ENCODE measurements at places on chromosomes 11 and 22. TPM values are rescaled to one million over a fixed set of nuclear protein-coding genes. Genes with fewer than 3 reads are reported as not detected.

Gene GP1BB
- polyA plus RNA-seq: not detected

DNA sequence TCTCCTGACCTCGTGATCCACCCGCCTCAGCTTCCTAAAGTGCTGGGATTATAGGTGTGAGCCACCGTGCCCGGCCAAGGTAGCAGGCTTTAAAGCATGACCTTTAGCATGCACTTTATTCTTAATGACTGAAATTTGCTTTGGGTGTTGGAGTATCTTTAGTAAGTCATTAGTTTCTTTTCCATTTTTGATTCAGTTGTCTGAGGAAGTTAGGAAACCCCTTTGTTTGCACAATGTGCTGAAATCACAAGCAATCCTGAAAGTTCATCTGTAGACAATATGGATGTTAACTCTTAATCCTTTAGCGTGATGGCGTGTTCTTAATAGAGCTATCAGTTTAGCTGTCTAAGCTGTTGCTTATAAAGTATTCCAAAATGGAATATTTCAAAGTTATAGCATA lies 16.8 kb downstream of the SDHD start:
- no peak overlapping the region for H3K4me3 ChIP-seq
- H3K27me3 ChIP-seq: no peaks in the 10 kb centered on the region
- no peak overlapping the region for H3K27ac ChIP-seq
- H3K4me1 ChIP-seq: no peaks in the 10 kb centered on the region
- DNase-seq: no peak
- H3K36me3 ChIP-seq: no peaks in the 10 kb centered on the region

GRCh38 chr11:100094121-100094865 lies 592.8 kb upstream of the ARHGAP42 start:
- no peaks in the 10 kb centered on the region for H3K36me3 ChIP-seq
- no peaks in the 10 kb centered on the region for H3K4me1 ChIP-seq
- DNase-seq: no peak
- no peak overlapping the region for H3K27ac ChIP-seq
- H3K4me3 ChIP-seq: no peak overlapping the region

- no peaks in the 10 kb centered on the region for H3K36me3 ChIP-seq
- DNase-seq: no peak
- no peak overlapping the region for H3K4me3 ChIP-seq
- no peaks in the 10 kb centered on the region for H3K4me1 ChIP-seq
These were observed 23.8 kb downstream of the GGTLC2 start for GRCh38 chr22:22667966-22668880.

DNA sequence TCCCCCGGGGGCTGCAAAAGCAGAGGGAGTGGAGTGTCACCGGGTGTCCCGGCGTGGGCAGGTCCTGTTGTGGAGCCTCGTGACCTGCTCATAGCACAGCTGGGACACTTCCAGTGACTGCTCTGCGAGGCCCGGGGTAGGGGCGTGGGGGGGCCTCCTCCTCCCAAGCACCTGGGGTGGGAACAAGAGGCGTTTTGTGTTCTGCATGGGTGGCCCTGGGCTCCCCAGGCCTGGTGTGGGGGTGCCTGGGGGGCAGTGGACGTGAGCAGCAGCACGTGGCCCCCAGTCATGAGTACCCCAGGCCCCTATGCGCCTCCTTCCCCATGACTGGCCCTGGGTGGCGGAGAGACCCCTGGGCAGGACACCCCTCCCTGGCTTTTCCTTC lies 104.7 kb downstream of the KCNQ1 start:
- H3K27me3 ChIP-seq: no peaks in the 10 kb centered on the region
- H3K4me3 ChIP-seq: no peak overlapping the region
- no peaks in the 10 kb centered on the region for H3K36me3 ChIP-seq

All from testis (tissue), 5 donors.